ENCODE measurements at places on chromosomes 1 and 21.

DNA sequence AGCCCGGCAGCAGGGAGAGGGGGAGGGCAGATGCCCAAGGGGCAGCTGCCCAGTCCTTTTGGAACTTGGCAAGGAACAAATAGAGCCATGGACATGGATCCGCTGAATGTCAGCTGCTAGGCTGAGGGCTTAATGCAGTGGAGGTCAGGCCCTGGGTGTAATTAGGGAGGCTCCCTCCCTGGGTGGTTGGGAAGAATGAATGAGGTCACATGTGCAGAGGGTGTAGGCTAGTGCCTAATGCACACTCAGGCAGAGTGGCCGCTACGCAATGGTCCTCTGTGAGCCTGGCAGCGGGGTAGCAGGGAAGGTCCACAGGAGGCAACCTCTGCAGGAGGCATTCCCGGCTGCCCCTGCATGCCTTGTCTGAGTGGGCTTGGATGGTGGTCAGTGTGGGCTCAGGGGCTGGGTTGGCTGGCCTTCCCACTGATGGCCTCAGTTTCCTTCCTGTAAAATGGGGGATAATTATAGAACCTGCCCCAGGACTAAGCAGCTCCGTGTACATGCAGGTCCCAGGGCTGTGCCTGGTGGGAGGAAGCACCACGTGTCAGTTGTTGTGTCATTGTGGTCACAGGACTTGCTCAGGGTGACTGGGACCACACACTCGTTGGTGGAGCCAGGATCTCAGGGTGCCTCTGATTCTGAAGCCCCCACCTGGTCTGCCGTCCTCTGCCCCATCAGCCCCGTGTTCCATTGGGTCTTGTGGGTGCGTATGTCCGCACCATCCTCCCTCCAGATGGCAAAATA, 81.6 kb upstream of the ACTL8 start:
- no peak for DNase-seq

GRCh38 chr1:31653717-31654473, 9.2 kb upstream of the PEF1 start:
- DNase-seq, result no peak

DNA sequence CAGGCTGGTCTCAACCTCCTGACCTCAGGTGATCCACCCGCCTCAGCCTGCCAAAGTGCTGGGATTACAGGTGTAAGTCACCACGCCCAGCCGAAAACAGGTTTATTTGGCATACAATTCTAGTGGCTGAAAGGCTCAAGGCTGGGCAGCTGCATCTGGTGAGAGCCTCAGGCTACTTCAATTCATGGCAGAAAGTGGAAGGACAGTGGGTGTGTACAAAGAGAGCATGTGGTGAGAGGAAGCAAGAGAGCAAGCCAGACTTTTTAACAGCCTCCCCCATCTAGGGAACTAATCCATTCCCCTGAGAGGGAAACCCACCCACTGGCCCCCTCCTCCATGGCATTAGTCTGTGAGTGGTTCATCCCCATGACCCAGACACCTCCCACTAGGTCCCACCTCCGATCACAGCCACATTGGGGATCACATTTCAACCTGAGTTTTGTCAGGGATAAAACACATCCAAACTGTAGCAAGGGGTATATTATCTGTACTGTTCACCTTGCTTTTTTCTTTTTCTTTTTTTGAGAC, 9.5 kb downstream of the BMP8A start:
- no peak for DNase-seq

- no peak for DNase-seq
These were observed 43.5 kb downstream of the ALPL start for GRCh38 chr1:21552715-21553114.

GRCh38 chr1:19877181-19877750, 4.9 kb upstream of the OTUD3 start:
- no peak for DNase-seq

- DNase-seq, result no peak
These were observed 17.2 kb upstream of the OLIG2 start for GRCh38 chr21:33008333-33009051.

DNA sequence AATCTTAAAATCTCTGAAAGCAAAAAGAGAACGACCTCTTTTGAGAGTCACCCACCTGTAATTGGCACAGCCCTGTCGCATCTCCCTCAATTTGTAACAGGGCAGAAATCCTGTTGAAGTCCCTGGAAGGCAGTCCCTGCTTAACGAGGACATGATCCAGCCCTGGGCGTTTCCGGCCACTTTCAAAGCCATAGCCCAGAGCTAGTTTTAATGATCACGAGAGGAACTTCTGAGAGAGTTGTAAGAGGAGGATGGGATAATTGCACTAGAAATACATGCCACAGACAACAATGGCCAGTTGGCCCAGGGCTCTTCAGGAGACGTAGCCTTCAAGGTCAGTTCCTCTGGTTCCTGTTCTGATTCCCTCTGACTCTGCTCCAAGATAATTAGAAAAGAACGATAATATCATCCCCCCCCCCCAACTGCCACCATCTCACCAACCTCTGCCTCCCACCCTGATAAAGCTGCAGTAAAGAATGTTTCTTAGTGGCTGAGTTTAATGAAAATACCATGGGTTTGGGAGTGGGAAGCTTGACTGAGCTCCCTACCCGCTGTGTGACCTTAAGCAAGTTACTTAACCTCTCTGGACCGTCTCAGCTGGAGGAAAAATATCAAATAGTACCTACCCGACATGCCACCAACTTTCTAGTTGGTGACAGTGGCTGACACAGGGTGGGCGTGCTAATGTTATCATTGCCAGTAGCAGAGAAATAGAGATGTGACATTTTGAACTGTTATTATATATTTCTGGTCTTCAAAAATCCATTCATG, 140.0 kb downstream of the OMA1 start:
- no peak for DNase-seq

- DNase-seq, result no peak
These were observed 36.8 kb downstream of the HENMT1 start for GRCh38 chr1:108624069-108624468.

- DNase-seq, result no peak
These were observed 95.3 kb downstream of the COP1 start for GRCh38 chr1:176111835-176112234.

- DNase-seq, result no peak
These were observed 141.8 kb upstream of the ADAMTS5 start for GRCh38 chr21:27108701-27109100.

- no peak for DNase-seq
These were observed 313.4 kb upstream of the FMN2 start for GRCh38 chr1:239778208-239778813.

All from ecto neural progenitor cell (in vitro differentiated cells).